ENCODE measurements at places on chromosomes 11 and 22. TPM values are rescaled to one million over a fixed set of nuclear protein-coding genes. Genes with fewer than 3 reads are reported as not detected.
A peak's percentile ranks its signal among the peaks of the same experiment; 100 is the strongest.

Gene GAL3ST3
- total RNA-seq: 1.4 TPM

Gene SCGB1A1
- total RNA-seq: not detected

Gene PRDX5
- 129 TPM for total RNA-seq

Gene TMA7B
- not detected for total RNA-seq

Gene ZNF143
- 30.1 TPM for total RNA-seq

DNA sequence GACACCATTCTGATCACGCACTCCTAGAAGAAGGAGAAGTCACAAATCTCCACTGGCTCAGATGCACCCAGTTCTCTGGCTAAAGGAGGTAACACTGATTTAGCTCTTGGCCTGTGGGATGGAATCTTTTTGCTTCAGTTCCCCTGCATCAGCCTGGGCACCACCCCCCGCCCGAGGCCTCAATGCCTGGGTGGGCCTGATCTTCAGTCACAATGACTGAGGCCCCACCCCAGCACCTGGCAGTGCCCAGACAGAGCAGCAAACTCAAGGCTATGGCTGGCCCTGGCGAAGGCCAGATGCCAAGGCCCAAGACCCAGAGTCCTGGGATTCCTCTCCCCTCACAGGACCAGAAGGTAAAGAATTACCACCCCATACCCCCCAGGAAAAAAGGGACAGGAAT is 5.0 kb downstream of the CYB561A3 start:
- DNase-seq: no peak

- no peak for DNase-seq
These were observed 1.6 kb downstream of the PTPRCAP start for GRCh38 chr11:67435727-67436458.

DNA sequence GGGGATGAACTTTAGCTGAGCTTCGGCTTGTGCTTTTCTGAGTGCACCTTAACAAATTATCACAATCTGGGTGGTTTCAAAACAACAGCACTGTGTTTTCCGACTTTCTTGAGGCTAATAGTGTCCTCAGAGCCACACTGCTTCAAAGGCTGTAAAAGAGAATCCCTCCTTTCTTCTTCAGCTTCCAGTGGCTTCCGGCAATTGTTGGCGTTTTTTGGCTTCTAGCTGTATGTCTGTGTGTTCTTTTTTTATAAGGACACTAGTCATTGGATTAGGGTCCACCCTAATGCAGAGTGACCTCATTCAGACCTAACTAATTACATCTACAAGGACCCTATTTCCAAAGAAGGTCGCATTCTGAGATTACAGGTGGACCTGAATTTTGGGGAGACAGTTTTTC is 30.6 kb downstream of the KIAA1671 start:
- DNase-seq: peak; percentile 78

GRCh38 chr11:35933320-35933871 is 10.5 kb upstream of the LDLRAD3 start:
- no peak for DNase-seq

DNA sequence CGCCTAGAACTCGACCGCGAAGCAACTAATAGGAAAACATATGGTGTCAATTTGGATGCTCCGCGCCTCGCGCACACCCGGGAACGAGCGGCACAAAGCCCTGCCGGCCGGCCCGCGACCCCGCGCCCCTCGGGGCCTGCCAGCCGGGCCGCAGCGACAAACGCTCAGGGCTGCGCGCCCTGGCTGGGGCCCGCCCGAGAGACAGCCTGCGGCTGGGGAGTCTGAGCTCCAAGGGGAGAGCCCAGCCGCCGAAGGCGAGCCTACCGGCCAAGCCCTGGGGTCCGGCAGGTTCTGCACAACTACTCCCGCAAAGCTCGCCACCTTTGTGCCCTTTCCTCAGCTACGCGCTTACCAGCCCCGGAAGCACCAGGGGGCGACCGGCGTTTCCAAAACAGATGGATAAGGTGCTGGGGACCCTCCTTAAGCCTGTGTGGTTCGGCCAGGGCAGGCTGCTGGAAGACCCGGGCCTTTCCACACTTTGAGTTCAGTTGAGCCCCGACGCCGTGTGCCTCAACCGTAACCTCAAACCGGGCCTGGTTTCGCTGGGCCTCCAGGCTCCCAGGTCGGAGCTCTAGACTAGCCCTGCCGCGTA is 6.0 kb downstream of the PAX6 start:
- no peak for DNase-seq

DNA sequence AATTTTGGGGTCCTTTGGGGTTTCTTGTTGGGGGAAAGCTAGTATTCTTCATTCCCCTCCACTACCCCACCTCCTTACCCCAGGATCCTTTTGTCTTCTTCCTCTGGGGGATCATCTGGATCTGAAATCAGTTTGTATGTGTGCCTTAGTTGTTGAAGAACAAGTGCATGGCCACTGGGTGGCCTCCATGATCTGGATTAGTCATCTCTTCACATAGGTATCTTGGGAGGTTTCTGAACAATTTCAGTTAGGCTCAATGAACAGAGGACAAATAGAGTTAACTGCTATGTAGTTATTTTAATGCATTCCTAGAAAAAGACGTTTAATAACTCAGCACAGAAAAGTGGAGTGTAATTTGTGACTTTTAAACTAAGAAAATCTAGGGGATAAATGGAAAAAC is 7.1 kb upstream of the VWA5A start:
- peak; percentile 64 for DNase-seq

DNA sequence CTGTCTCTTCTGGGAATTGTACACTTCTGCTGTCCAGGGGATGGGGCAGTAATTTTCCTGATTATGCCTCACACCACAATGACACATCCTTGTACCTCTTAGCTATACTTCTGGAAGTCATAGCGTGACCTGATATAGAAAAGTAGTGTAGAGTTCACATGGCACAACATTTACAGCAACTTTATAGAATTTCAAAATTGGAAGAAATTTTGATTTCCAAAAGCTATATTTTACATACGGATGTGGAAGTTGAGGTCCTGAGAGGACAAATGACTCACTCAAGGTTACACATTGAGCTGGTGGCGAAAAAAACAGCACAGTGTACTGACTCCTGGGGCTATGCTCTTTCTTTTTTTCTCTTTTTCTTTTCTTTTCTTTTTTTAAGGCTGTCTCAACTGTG is 6.3 kb upstream of the CYP2R1 start:
- DNase-seq: no peak

- DNase-seq: no peak
These were observed 12.4 kb downstream of the DRD2 start for GRCh38 chr11:113462830-113463229.

DNA sequence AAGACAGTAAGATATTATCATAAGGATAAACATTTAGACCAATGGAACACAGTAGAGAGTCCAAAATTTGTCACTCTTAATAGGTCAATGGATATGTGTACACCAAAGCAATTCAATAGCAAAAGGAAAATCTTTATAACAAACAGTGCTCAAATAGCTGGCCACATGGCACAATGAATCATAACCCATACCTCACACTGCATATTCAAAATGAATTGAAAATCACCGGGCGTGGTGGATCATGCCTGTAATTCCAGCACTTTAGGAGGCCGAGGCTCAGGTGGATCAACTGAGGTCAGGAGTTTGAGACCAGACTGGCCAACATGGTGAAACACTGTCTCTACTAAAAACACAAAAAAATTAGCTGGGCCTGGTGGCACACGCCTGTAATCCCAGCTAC is 8.4 kb downstream of the SNX32 start:
- no peak for DNase-seq

DNA sequence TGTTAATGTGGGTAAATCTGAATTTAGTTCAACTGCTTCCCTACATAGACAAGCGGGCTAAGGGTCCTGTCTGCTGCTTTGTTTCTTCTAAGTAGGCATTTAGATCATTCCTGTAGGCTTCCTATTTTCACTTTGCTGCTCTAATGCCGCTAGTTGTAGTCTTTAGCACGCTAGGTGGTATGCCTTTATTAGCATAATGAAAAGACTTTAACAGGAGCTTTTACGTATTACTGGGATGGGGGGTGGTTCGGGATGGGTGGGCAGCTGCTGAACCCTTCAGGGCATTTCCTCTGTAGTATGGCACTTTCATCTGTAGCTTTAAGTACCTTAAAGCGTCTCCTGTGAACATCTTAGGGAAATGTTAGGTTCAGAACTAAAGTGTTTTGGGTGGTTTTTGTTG is 85.3 kb downstream of the GGT1 start:
- DNase-seq: no peak

All from dermis blood vessel endothelial cell (primary cell).